ENCODE measurements at places on chromosomes 1 and 21. TPM values are rescaled to one million over a fixed set of nuclear protein-coding genes. Genes with fewer than 3 reads are reported as not detected.

The NUP210L gene
- 0.39 TPM for total RNA-seq

The LCE6A gene
- not detected for total RNA-seq

The PRUNE1 gene
- 26.7 TPM for total RNA-seq

The ZBTB8OS gene
- 48.8 TPM for total RNA-seq

The CFAP45 gene
- 1.6 TPM for total RNA-seq

The SH3BGRL3 gene
- 145 TPM for total RNA-seq

The SLFNL1 gene
- total RNA-seq: 0.68 TPM

The CR1L gene
- total RNA-seq: not detected

The LAPTM5 gene
- total RNA-seq: 34.2 TPM

The FCGR1A gene
- total RNA-seq: 2.9 TPM

The KCNK2 gene
- 7.2 TPM for total RNA-seq

The MMEL1 gene
- total RNA-seq: 18.1 TPM

Measured in ureter (tissue), 1 donor.